ENCODE measurements at places on chromosomes 7 and 10.

- no peak for DNase-seq
Measured at GRCh38 chr10:126059076-126059826, 162.9 kb downstream of the FANK1 start.

DNA sequence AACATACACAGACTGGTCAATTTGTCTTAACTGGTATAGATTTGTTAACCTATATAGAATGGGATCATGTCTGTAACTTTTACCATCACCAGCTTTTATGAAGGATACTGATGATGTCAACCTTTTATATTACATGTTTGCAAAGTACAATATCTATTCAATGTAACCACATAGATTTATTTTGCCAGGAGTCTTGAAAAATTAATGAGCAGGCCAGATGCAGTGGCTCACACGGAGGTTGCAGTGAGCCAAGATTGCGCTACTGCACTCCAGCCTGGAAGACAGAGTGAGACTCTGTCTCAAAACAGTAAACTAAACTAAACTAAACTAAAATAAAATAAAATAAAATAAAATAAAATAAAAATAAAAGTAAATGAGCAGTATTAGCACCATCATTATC, 30.0 kb upstream of the PARD3 start:
- no peak for DNase-seq

GRCh38 chr10:66836057-66836456, 89.8 kb upstream of the LRRTM3 start:
- DNase-seq = no peak

DNA sequence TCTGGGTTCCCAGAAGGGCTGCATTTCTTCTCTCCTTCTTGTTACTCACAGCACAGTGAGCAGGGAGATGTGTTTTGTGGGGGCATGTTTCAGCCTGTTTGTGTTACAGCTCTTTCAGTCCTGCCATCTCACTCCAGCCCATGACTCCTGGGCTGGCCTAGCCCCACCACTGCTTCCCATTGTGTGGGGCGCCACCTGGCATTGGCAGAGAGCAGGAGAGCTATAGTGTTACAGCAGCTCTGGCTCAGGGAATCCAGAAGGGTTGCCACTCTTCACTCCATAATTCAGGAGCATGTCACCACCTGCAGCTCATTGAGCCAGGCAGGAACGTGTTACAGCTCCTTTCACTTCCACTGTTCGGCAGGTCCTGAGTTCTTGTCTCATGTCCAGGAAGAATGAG, 30.0 kb downstream of the CLDN12 start:
- no peak for DNase-seq

DNA sequence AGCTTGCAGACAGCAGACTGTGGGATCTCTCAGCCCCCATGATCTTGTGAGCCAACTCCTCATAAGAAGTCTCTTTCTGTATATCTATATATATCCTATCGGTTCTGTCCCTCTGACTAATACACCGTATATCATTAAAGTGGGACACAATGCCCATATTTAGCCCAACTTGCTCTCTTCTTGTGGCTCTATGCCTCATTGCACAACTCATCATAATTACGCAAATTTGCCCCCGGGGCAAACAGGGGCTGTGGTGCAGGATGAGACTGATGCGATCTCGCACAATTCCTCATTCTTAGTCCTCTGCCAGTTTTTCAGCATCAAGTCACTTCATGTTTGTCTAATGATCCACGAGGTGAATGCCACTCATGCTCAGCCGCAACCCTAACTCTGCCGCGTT, 183.2 kb downstream of the PRPF18 start:
- DNase-seq = peak; percentile 99

GRCh38 chr7:39950473-39951225, 593 bp downstream of the CDK13 start:
- peak; percentile 11 for DNase-seq

DNA sequence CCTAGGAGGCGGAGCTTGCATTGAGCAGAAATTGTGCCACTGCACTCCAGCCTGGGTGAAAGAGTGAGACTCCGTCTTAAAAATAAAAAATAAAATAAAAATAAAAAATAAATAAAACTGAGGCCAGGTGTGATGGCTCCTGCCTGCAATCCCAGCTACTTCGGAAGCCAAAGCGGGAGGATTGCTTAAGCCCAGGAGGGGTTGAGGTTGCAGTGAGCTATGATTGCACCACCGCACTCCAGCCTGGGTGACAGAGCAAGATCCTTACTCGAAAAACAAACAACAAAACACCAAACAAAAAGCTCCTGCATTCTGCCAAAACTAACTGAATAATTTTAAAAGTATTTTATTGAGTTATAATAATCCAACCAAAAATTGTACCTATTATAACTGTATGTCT, 36.2 kb downstream of the AGAP4 start:
- no peak for DNase-seq

DNA sequence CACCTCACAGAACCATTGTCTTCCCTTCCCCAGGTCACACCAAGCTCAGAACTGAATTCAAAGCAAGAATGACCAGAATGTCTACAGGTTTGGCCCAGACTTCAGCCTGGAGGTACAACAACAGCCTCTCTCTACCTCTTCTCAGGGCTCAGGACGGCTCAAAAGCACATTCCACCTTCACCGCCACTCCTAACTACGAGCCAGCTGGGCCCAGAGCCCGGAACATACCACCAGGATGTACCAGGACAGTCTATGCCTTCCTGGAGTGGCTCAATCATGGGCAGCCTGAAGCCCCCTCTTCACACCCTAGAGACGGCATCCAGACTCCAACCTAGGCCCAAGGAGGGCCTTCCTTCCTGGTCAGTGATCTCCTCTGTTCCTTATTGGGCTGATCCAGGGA, 41.6 kb downstream of the ANXA8 start:
- DNase-seq = no peak

- DNase-seq = no peak
Measured at GRCh38 chr10:62894156-62894555, 78.0 kb upstream of the EGR2 start.

DNA sequence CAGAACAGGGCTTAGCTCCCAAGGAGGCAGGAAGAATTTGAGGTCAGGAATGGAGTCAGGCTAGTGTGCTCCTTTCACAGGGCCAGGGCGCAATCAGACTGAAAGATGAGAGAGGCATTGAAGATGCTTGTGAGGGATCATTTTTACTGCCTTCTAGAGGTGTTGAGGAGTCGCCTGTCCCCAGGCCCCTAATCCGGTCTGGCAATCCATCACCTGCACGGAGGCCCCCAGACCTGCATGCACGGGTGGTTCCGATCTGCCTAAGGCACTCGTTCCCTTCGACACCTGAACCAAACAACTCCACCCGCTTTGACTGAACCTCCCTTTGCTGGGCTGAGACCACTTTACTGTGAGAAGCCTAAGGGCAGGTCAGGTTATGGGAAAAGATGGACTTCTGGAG, 8.0 kb downstream of the FOXI2 start:
- no peak for DNase-seq

GRCh38 chr10:90319188-90319914, 538.5 kb downstream of the HTR7 start:
- no peak for DNase-seq

- peak; percentile 20 for DNase-seq
Measured at GRCh38 chr7:17640730-17641377, 299.4 kb downstream of the SNX13 start.

GRCh38 chr10:124313374-124313773, 105.3 kb downstream of the OAT start:
- DNase-seq = no peak

GRCh38 chr10:95278061-95278988, 12.5 kb downstream of the PDLIM1 start:
- no peak for DNase-seq

- DNase-seq = no peak
Measured at GRCh38 chr10:109259293-109259692, 664.0 kb downstream of the XPNPEP1 start.

GRCh38 chr7:40283391-40283790, 148.6 kb downstream of the SUGCT start:
- no peak for DNase-seq

DNA sequence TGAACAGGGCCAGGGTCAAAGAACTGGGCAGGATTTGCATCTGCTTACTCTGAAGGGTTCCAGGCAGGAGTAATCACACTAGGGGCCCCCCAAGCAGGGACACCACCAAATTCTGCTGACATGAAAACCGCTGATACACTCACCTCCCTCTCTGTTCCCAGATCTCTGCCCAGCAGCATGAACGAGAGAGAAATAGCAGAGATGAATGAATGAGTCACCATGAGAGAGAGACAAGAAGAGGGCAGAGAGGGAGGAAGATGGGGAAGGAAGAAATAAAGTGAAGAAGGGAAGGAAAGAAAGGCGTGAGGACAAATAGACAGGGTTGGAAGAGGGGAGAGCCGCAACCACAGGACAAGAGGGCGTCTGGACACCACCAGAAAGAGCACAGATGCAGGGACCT, 285.9 kb upstream of the NEBL start:
- DNase-seq = no peak

GRCh38 chr10:65911151-65911835, 1014.5 kb upstream of the LRRTM3 start:
- peak; percentile 37 for DNase-seq

DNA sequence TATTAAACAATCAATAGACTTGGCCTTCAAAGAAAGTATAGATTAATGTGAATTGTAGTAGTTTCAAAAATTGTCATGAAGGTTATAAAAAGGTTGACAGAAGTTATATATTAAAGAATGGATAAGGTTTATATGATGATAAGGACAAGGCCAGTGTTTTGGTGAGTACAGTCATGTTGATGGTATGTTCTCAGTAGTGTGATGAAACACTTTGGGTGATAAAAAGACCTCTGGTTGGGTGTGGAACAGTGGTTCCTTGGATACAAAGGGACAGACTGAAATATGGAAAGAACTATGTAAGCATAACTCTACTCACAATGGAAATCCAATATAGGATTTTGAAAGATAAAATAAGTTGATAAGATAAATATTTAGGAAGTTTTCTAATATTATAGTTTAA, 866.3 kb downstream of the ANKRD7 start:
- no peak for DNase-seq

- no peak for DNase-seq
Measured at GRCh38 chr10:129771576-129771975, 192.5 kb downstream of the EBF3 start.

- peak; percentile 88 for DNase-seq
Measured at GRCh38 chr10:92845921-92846320, 2.4 kb upstream of the EXOC6 start.

GRCh38 chr10:24650669-24651391, 72.9 kb downstream of the ARHGAP21 start:
- no peak for DNase-seq

DNA sequence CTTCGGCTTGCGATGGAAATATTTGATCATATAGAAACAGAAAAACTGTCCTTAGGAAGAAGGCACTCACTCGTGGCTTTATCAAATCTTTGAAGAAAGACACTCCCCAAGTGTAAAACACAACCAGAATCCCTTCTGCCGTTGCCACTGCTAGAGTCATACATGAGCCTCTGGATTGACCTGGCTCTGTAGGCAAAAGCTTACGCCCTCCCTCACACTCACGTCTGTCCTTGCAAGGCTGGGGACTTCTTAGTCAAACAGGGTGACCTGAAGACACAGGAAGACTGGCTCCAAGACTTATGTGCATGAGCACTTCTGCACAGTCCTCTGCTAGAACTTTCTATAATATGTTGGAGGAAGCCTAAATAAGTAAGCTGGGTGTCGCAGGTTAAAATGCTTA, 135.4 kb upstream of the MDFIC start:
- DNase-seq = no peak

DNA sequence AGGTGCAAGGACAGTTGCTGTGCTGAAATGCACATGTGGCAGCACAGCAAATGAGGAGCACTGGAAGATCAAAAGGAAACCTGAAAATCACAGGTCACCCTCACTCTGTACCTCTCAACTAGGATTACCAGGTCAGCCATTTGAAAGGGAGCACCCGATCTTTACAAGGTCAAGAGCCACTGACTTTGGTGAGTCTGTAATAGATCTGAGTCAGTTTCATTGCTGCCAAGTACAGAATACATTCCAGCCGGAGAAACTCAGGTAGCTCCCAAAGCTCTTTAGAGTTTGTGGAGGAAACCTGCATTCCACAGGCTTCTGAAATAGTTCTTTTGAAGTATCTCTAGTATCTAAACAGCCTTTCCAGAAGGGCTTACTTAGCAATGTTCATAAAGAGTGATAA, 217.5 kb downstream of the SNX13 start:
- DNase-seq = no peak

GRCh38 chr10:11533328-11533781, 78.1 kb downstream of the USP6NL start:
- DNase-seq = peak; percentile 20

GRCh38 chr10:23373156-23373555, 28.6 kb upstream of the C10orf67 start:
- DNase-seq = no peak

DNA sequence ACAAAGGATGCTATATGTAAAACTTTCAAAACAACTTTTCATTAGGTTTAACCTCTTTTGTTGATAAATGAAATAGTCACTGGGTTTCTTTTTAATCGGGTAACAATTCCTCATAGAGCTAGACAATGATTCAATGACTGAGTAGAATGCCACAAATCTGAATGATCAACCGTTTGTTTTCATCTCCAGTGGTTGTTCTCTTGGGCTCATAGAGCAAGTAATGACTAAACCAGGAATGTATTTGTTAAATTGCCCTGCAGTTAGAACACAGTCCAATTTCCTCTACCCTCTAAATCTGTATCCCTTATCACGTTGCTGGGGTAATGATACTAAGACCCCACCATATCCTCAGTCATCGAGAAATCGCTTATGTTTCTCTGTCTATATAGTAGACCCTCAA, 40.0 kb downstream of the CNNM1 start:
- DNase-seq = no peak

GRCh38 chr10:96413151-96413787, 54.5 kb upstream of the OPALIN start:
- no peak for DNase-seq

DNA sequence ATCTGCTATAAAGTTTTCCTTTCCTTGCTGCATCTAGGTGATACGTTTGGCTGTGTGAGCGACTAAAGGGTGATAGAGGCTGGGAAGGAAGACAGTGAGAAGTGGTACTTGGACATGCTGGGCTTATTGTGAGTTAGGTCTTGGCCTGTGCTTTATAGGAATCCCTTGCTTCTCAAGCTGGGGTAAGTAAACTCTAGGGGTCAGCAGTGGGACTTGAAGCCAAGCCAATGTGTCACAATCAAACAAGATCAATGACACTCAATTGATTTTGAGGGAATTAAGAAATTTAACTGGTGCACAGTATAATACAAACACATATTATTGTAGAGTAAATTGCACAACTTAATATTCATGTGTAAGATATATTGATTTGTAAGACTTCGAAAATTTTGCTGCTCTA, 155.8 kb upstream of the AOAH start:
- no peak for DNase-seq

GRCh38 chr10:118958984-118959925, 70.3 kb upstream of the NANOS1 start:
- DNase-seq = peak; percentile 72

GRCh38 chr10:24208661-24209431, at the start of gene KIAA1217:
TSS of gene KIAA1217 (plus strand) at chr10:24209138. CDS start at chr10:24209194, 56 bp downstream.
- DNase-seq = no peak

DNA sequence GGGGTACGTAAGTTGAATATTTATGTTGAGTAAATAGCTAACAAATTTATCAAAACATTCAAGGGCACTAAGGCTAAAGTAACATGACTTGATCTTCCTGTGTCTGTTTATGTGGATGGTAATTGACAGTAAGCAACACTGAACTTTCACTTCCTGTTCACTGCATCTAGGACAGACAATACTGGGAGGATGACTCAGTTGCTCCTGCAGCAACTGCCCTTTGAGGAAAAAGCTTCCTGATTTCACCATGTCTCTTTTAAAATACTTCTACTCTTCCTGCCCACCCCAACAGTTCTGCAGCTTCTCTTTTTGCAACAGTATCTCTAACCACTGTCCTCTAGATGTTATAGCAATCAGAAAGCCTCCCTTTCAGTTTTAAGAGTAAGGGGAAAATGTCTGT, 76.6 kb upstream of the HGF start:
- peak; percentile 99 for DNase-seq

GRCh38 chr7:44639671-44640321, 33.4 kb downstream of the OGDH start:
- no peak for DNase-seq

Data from MV-4-11 (cell line).